ENCODE measurements at places on chromosomes 1 and 21.

DNA sequence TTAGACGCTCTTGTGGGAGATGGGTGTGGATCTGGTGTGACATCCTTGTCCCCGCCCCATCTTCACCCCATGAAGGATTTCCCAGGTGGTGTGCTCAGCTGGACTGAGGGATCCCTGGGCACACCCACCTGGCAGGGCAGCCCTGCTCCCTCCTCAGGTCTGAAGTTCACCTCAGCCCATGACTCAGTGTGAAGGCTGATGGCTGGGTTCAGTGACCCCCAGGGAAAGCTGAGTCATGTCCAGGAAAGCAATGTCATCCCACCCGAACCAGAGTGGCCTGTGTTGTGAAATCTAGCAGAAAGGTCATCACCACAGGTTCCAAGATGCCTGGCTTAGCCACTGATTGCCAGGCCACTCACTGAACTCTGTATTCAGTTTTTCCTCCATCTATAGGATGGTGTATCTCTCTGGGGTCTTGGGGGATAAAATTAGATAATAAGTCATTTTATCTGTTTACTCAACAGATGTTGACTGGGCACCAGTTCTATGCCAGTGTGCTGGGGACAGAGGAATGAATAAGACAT, 97.7 kb upstream of the JUN start:
- no peak for DNase-seq

- DNase-seq, result no peak
Observed at GRCh38 chr21:32331444-32332305, 33.0 kb downstream of the MRAP start.

- no peak for DNase-seq
Observed at GRCh38 chr1:202172015-202172355, 11.6 kb upstream of the PTPN7 start.

GRCh38 chr1:94955767-94956632, 29.1 kb upstream of the CNN3 start:
- DNase-seq, result no peak

- no peak for DNase-seq
Observed at GRCh38 chr1:200302921-200303290, 106.9 kb downstream of the ZNF281 start.

GRCh38 chr21:34147792-34148418, 74.5 kb downstream of the MRPS6 start:
- no peak for DNase-seq

DNA sequence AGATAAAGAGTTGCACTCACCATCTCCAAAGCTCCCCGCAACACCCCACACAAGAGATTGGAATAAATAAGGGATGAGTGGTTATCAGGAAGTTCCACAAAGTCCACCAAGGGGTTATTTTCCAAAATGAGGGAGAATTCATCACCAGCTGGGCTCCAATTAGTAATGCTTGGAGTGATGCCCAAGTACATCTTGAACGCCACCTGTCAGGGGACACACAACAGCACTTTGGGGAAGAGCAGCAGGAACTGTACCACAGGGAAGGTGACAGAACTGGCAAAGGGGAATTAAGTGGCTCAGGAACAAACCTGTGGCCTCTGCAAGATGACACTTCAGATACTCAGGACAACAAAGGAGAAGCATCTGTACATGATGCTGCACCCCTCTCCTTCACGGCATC, 11.5 kb downstream of the TRAPPC3 start:
- no peak for DNase-seq

DNA sequence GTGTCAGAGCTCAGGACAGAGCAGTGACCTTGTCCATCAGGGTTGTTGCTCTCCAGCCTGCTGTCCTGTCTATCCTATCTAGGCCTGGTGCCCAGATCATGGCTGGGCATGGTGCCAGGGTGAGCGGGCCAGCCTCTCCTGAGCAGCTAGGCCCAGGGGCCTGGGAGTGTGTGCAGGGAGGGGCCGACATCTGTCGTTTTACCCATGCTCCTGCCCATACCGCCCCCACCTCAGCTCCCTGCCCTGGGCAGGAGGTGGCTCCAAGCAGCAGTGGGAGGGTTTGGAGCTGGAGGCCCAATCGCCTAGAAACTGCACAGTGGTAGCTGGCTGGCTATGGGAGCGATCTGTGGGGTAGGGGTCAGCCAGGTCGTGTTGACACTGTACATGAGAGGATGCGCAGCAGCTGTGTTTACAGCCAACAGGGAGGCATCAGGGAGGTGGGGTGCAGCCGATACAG, 6.5 kb downstream of the INSRR start:
- DNase-seq, result peak; percentile 84

DNA sequence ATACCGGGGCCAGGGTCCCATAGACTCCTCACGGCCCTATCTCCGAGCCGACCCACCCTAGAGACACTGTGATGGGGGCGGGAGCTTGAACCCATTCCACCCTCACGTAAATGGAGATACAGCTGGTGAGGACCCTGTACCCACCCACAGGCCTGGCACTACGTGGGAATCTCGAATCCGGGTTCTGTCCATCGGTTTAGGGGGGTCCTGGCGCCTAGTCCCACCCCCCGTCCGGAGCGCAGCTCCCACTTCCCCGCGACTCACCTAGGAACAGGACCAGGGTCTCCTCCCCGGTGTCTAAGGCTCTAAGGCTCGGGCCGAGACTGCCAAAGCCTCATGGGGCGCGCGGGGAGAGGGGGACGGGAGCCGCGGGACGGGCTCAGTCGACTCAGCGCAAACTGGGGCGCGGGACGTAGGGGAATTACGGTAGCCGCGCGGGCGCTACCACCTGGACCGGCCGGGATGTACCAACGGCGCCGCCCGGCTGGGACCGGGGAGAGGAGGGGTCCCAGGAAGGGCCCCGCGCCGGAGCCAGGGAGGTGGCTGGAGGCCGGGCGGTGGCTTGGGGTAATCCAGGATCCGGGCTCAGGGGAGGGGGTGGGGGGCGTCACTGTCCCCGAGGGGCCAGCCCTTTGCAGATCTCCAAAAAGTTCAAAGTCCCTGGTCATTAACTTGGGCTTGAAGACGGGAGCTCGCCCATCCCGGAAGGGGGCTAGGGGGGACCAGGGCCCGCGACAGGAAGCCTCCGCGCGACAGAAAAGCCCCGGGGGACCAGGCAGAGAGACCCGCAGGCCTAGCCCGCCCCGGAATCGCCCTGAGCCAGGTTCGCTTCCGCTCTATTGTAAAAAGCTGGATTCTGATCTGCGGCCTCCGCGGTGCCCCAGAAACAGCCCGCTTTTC, 1.0 kb downstream of the PLEKHG5 start:
- DNase-seq, result peak; percentile 70

DNA sequence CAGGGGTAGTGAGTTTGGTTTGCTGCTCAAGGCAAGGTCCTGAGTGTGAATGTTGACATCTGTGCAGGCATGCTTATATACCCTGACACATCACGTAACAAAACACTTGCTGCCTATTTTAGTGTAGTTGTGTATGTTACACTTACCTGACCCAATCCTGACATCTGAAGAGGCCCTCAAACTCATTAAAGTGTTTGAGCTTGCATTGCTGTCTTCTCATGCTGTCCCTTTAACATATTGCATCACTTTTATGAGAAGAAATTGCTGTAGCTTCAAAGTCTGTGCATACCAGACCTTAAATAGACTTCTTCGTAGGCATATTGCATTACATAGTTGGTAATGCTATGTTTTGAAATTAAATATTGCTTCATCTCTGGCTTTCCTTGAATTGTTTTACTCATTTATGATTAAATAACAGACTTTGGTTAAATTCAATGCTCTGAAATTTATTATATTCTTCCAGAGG, at the start of gene KRTAP19-3:
KRTAP19-3 (minus strand) TSS at position 51 of the 466 bp plus-strand sequence. CDS start 56 bp downstream, outside the sequence.
- no peak for DNase-seq

DNA sequence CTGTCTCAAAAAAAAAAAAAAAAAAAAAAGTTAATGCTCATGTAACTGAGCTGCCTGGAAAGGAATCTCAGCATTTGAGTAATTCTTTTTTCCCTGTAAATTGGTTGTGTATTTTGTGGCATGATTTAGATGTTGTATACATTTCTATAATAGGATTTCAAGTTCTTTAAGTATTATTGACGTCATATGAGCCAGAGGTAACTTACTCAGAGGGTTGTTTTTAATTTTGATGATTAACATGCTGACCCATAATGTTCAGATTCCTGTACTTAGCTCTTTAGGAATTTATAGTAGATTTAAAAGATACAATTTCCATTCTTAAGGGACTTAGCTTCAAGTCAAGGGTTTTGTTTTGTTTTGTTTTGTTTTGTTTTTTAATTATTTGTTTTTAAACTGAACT, 120.4 kb downstream of the CACHD1 start:
- DNase-seq, result no peak

DNA sequence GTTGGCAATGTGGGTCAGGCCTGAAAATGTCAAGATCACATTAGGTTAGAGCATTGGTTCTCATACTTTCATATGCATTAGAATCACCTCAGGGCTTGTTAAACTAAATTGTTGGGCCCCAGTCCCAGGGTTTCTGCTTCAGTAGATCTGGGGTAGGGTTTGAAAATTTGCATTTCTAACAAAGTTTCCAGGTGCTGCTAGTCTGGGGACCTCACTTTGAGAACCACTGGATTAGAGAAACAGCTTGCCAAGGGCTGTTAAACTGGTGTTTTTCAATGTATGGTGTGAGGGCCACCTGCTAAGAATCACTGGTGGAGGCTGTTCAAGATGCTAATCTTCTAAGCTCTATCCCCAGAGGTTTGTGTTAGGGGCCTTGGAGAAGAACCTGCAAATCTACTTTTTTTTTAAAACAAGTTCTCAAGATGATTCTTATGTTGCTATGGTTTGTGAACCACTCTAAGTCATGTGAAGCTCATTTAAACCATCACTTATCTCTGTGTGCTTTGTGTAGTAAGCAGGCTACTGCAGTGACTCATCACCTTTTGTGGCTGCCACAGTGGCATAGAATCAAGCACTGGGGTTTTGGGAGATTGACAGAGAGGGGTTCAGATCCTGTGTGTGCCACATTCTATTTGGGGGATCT, 152.2 kb downstream of the S1PR1 start:
- no peak for DNase-seq

GRCh38 chr1:226495716-226496115, 52.8 kb upstream of the STUM start:
- DNase-seq, result no peak

DNA sequence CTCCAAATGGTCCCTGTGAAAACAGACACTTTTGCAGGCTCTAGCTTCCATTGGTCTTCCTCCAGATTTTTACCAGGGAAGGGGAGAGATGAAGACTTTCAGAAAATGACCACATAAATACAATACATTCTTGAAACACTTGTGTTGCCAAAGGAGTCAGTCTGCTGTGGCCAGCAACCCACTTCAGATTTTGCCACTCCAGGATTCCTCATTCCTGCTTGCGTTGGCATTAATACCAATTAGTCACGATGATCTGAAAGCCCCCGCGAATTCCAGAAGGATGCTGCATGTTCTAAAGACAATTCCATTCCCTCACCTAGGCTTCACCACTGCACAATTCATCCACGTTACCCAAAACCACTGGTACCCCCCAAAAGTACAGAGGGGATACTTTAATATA, 7.9 kb upstream of the BACE2 start:
- DNase-seq, result no peak

DNA sequence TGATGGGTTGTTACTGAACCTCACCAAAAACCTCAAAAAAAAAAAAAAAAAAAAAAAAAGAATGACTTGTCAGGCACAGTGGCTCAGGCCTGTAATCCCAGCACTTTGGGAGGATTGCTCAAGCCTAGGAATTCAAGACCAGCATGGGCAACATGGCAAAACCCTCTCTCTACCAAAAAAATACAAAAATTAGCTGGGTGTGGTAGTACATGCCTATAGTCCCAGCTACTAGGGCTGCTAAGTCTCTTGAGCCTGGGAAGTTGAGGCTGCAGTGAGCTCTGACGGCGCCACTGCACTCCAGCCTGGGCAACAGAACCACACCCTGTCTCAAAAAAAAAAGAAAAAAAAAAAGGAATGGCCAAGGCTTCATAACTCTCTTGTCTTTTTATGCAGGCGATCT, 11.1 kb downstream of the CHAF1B start:
- DNase-seq, result no peak
